ENCODE measurements at places on chromosomes 5 and 9.
A peak's percentile ranks its signal among the peaks of the same experiment; 100 is the strongest.

GRCh38 chr9:136713550-136713949 is 1.2 kb downstream of the DIPK1B start:
- no peak for DNase-seq

- no peak for DNase-seq
Observed at GRCh38 chr5:156021866-156022265, 305.1 kb upstream of the SGCD start.

GRCh38 chr9:6218099-6218502 is 2.5 kb downstream of the IL33 start:
- DNase-seq = no peak

DNA sequence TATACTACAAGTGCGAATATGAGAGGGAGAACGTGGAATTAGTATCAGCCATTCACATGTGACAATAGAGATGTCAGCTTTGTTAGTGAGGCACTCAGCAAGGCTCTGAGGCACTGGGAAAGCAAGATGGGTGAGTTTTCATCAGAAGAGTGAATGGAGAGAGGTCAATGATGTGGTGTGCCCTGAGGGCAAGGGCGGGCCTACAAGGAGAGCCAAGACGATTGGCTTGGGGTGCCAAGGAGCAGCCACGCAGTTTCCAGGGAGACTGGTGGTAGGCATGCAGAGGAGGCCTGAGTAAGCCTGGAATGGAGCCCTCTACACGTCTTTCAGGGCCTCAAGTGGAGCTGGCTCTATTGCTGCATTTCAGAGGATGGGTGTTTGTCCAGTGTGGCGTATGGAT is 24.7 kb downstream of the BTF3 start:
- no peak for DNase-seq

DNA sequence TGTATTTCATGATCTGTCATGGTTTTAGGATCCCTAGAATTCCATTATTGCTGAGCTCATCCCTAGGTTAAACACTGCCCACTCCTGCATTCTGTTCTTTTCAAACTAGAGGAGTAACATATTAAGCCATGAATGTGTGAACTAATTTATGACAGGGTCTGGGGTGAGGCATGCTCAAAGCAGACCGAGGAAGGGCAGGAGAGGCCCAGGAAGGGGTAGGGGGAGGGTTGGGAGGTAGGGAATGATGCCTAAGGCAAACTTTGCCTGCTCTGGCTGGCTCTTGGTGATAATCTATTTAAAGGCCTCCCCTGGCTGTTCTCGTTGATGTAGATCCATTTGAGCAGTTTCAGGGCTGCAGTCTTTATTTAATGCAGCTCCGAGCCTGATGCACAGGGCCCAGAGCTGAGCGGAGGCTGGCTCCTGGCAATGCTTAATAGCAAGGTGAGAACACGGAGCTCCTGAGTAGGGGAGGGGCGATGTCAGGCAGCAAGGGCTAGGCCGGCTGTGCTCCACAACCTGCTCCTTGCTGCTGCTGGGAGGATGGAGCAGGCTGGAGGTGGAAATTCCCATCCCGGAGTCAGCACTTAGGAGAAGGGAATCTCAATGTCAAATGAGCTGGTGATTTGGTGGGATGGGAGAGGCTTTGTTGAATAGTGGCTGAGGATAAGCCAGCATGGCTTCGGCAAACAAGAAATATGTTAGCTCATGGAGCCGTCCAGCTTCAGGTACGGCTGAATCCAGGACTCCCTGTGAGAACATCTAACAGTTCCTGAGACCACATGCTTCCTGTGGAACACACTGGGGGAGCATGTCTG is 73.2 kb upstream of the UNC5A start:
- peak; percentile 5 for DNase-seq

DNA sequence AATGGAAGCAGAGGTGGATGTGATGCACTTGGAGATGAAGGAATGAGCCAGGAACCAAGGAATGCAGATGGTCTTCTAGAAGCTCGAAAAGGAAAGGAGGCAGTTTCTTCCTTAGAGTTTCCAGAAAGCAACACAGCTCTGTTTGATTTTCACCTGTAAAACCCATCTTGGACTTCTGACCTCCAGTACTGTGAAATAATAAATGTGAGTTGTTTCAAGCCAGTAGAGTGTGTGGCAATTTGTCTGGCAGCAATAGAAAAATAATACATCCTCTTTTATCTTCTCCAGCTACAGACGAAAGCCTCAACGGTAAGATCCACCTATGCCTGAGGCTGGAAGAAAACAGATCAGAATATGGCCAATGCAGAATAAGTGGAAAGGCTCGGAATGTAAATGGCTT is 199.7 kb downstream of the HINT1 start:
- no peak for DNase-seq

- no peak for DNase-seq
Observed at GRCh38 chr9:126334721-126335621, 8.3 kb downstream of the MVB12B start.

DNA sequence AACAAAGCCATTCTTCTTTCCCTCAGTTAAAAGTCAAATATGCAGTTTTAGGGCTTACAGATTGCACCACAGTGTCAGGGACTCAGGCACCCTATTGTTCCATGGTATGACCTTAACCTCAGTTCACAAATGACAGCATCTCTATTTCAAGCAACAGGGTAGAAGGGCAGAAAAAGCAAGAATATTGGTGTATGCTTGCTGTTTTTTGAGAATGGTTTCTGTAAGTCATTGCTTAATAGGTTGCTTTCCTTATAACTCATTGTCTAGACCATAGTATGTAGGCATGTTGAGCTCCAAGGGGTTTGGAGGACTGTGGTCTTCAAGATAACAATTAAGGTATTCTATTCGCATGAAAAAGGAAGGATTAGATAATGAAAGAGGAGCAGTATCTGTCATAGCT is 183.5 kb upstream of the EDIL3 start:
- DNase-seq = no peak

GRCh38 chr5:175731172-175731571 is 73.3 kb downstream of the HRH2 start:
- DNase-seq = no peak
